Neural crest cell (in vitro differentiated cells): ENCODE measurements at places on chromosomes 7 and 10. TPM values are rescaled to one million over a fixed set of nuclear protein-coding genes. Genes with fewer than 3 reads are reported as not detected.

CCDC172 gene
- total RNA-seq: not detected in 2 replicates

- no peak for DNase-seq
These were observed 72.6 kb upstream of the OPALIN start for GRCh38 chr10:96431211-96431970.

DNA sequence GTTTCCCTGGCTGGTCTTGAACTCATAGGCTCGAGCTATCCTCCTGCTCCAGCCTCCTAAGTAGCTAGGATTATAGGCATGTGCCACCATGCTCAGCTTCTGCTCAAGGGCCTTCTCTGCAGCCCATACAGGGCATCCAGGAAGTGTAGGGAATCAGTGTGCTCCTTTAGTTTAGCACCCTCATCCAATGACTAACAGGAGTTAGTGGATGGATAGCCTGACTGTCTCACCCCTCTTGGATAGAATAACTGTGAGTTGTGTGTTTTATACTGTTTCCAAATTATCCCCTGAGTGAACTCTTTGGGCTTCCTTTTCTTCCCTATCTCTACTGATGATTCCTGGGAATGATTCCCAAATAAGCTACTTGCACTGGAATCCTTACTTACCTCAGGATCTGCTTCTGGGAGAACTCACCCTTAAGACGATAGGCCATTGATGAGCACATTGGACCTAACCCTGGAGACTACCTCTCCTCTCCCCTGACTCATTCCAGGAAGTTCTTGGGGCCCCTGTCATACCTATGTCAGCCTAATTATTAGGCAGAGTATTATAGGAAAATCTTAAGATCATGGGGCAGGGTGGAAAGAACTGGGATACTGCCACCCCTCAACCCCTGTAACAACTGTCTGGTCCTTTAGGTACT, 18.5 kb downstream of the STRIP2 start:
- DNase-seq: no peak

DNA sequence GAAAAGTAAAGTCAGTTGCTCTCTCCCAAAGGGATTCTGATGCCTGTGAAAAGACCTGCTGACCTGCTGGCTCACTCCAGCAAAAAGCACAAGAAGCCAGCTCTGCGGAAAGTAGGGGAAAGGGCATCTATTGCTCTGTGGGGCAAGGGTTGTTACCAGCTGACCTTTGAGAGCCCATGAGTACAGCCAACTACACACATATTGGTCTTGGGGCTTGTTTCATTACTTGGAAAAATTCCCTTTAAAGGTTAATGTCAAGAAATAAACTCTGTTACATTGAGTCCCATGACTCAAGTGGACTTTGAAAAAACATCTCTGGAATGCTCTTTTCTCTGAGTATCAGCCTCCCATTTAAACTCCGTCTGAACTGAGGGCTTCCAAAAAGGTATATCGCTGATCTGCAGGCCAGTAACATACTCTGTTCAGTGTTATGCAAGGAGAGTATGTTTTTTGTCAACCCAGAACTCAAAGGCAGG, 53.2 kb downstream of the PANK1 start:
- no peak for DNase-seq
